ENCODE measurements at places on chromosomes 16 and 17.
A peak's percentile ranks its signal among the peaks of the same experiment; 100 is the strongest.

GRCh38 chr16:72261127-72261526 is 89.2 kb upstream of the PMFBP1 start:
- no peak for DNase-seq

DNA sequence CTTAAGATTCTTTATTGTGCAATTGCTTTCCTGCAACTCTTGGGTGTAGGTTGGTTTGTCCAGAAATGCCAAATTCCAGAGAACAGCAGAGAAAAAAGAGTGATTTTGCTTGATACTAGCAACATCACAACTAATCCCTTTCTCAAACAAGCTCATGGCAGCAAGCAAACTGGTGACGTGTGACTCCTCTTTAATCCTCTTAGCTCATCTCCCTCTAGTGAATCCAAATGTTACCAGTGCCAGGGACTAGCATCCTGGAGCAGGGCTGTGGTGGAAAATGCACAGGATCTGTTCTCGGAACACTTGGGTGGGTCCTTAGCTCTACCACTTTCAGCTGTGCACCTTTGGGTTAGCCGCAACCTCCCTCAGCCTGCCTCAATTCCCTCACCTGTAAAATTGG is 204.0 kb upstream of the CCL2 start:
- DNase-seq, result no peak

GRCh38 chr17:980406-981291 is 1.1 kb upstream of the NXN start:
- peak; percentile 70 for DNase-seq

DNA sequence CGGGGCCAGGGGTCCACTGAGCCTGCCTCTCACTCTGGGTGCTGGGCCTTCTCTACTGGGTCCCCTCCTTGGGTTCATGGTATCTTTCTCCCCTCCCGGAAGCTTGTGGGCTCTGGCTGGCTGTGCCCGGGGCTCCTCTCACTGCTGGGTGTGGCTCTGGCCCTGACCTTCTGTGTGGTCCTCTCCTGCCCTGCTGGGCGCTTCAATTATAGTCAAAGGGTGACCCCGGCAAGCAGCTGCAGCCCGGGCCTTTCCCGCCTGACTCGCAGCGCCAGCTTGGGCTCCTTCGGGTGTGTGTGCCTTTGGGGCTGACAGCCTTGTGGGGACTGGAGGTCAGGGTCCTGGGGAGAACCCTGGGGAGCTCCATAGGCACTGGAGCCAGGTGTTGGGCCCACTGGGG is 54.2 kb upstream of the PVALEF start:
- DNase-seq, result no peak

DNA sequence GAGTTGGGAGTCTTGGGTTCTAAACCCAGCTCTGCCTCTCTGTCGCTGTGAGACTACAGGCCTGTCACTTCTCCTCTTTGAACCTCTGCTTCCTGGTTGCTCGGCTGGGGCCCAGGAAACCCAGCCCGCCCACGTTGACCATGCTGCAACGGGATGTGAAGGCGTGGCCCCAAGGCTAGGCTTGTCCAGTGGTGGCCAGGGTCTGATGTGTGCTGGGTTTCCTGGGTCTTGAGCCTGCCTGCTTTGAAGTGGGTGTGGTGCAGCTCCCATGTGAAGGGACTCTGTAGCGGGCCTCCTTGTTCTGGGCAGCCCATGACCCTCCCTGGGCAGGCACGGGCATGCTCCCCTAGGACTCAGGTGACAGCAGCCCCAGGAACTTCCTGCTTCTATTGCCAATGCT is 82.3 kb downstream of the SDR42E1 start:
- DNase-seq, result no peak

DNA sequence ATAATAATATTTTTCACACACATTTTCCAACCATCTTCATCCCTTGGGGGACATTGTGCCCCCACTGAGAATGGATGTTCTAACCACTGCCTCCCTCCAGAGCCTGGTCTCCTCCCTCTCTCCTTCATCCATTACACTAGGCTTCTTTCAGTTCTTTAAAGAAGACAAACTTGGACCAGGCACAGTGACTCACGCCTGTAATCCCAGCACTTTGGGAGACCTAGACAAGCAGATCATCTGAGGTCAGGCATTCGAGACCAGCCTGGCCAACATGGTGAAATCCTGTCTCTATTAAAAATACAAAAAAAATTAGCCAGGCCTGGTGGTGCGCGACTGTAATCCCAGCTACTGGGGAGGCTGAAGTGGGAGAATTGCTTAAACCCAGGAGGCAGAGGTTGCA is 6.5 kb downstream of the ALOX15 start:
- no peak for DNase-seq

Data from SJSA1 (cell line).